ENCODE measurements at places on chromosomes 11 and 22.

GRCh38 chr11:88359541-88359940, 22.0 kb upstream of the CTSC start:
- DNase-seq: no peak

DNA sequence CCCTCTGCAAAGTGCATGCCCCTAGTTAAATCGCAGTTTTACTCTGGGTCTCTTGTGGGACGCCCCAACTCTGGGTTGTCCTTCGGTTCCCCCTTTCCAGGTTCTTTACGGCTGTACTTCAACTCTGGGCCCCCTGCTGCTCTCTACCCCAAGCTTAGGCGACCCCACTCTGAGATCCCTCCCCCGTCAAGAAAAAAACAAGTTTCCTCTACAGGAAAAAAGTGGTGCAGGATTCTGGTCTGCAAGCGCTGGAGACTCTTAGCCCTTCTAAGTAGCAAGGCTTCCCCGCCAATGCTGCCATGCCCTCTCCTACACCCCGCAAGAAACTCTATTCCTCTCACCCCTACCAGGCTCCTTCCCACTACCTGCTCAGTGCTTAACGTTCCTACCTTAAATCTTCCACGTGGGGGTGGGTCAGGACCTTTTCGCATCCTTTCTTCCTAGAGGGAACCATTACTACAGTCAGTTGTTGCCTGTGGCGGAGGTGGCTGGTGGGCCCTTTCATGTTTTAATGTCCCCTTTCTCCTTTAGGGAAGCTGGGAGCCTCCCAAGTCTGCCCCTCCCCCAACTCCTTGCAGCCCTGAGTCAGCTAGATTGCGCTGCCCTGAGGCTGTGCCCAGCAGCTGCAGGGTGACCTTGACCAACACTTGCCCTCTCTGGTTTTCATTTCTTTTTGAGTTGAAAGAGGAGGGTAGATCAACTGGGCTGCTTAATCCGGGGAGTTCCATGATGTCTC, 1.4 kb downstream of the NEFH start:
- no peak for DNase-seq

DNA sequence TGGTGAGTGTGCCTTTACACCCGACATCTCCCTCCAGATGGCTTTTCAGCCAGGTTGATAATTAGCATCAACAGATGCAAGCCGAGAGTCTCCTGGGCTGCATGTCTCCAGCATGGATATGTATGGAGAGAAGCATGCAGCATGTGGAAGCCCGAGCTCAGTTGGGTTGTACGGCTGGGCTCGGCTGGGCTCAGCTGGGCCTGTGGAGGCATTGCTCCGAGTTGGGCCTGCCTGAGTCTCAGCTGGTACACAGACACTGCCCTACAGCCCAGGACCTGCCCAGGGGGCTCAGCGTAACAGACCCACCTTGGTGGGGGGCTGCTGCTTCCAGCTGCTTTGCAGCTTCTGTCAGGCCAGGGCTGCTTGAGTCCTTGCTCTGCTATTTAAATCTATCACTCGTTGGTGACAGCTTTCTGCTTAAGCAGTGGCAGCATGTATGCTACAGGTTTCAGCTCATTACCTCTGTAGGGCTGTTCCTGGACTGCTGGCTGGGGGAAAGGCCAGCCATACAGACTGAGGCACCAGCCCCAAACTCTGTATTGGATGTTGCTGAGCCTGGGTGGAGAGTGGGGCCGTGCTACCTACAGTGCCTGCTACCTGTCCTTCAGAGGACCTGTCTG, 115.5 kb downstream of the TEAD1 start:
- no peak for DNase-seq

DNA sequence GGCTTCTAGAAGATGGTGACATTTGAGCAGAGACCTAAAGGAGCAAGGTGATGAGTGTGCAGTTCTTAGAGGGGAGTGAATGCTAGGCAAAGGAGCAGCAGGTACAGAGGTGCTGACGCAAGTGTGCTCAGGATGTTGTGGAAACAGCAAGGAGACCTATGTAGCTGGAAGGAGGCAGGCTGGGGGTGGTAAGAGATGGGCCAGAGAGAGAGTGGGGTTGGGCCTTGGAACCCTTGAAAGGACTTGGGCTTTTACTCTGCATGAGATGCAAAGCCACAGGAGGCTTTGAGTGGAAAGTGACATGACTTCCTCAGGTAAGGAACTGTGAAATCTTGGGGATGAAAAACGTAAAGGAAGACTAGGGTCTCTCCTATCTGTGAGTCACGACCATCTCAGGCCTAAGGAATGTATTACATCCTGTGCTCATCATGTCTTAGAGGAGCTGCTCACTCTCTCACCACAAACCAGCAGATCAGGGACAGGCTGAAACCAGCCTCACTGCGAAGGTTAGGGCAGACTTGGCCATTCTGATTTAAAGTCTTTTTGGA, 65.4 kb downstream of the MICAL2 start:
- no peak for DNase-seq

- no peak for DNase-seq
These were observed 6.3 kb downstream of the ZDHHC5 start for GRCh38 chr11:57674251-57674650.

- no peak for DNase-seq
These were observed 27.4 kb upstream of the MALAT1 start for GRCh38 chr11:65471447-65471891.

- no peak for DNase-seq
These were observed 154.0 kb upstream of the SYT13 start for GRCh38 chr11:45440111-45440510.

DNA sequence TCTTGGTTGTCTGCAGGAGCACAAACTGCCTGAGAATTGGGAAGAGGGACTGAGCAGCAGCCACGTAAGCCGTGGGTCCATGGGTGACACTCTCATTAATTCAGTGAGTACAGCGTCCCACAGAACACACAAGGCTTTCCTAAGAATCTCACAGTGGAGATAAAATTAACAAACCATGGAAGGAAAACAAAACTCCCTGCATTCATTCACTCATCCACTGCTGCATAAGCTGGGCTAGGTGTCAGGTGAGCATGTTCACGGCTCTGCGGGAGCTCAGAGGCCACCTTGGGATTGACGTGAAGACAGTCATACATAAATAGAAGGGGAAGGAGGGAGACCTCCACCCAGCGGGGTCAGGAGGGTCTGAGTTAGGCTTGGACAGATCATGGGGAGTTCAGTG, 1442.7 kb downstream of the TBC1D22A start:
- DNase-seq: no peak

DNA sequence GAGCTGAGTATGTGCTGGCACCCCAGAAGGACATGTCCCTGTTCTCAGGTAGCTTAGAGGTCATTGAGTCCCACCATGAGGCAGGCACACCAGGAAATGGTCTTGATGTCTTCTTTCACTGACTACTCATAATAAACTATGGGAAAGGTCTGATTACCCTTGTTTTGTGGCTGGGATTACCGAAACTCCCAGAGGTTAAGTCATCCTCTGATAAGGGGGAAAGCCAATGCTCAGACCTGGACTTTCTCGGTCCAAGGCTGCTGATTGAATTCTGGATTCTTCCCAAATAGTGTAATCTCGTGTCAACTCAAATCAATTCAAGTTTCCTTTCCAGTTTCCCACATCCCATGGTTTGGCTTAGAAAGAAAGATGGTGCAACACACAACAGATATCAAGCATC, 3.7 kb upstream of the CD44 start:
- DNase-seq: no peak

GRCh38 chr11:57979532-57980079, 44.1 kb upstream of the OR9Q1 start:
- no peak for DNase-seq

DNA sequence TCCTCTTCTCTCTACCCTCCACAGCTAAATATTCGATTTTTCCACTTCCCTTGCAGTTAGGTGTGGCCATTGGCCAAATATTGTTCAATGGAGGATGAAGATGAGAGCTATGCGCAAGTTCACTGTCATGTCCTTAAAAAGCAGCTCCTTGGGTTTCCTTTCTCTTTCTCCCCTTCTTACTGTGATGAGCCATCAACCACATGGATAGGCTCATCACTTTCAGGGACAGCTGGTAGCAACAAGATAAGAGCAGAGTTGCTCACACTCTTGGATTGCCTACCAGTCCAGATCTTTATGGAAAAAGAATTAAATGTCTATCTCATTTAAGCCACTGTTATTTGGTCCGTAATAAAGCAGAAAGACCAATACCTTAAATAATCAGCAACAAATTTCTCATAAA, 377.0 kb downstream of the DDX10 start:
- no peak for DNase-seq

DNA sequence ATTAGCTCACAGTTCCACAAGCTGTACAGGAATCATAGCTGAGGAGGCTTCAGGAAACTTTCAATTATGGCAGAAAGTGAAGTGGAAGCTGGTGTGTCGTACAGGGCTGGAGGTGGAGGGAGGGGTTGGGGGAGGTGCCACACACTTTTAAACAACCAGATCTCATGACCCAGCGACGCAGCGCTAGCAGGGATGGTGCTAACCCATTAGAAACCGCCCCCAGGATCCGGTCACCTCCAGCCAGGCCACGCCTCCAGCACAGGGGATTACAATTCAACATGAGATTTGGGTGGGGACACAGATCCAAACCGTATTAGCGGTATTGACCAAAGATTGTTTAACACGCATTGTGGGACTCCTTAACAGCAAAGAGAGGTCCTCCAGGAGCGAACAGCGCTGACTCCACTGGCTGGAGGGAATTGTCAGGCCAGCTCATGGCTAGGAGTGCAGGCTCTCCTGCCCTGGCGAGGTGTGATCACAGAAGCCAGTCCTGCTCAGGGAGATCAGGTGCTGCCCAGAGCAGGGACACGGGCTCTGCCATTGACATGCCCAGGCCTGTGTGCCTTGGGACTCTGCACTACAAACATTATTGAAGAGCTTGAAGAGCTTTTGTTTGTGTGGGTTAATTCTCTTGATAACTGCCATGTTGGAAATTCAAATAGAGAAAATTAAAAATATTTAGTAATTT, 215.3 kb downstream of the TBC1D22A start:
- no peak for DNase-seq

DNA sequence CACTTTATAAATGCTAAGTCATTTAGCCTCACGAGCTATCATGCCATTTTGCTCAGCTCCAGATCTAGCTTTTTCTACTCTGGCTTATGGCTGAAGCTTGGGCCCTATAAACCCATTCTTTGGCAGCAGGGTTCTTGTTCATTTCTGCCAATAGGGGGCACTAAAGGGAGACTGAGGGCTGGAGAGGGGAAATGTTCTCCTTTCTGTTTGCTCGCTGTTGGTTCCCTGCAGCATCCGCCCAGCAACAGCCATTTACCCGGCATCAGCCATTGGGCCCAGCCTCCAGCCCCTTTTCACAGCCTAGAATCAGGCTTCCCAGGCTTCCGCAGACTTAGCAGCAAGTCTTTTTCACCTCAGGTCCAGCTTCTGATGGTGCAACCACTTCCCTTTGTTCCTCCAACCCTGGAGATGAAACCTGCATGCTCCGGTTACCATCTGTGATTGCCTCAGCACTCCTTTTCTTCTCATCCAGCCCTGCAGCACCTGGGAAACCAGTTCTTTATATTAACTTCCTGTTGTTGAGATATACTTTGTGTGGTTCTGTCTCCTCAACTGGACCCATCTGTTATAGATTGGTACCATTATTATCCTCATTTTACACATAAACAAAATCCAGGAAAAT, 4.2 kb upstream of the ME3 start:
- DNase-seq: no peak

DNA sequence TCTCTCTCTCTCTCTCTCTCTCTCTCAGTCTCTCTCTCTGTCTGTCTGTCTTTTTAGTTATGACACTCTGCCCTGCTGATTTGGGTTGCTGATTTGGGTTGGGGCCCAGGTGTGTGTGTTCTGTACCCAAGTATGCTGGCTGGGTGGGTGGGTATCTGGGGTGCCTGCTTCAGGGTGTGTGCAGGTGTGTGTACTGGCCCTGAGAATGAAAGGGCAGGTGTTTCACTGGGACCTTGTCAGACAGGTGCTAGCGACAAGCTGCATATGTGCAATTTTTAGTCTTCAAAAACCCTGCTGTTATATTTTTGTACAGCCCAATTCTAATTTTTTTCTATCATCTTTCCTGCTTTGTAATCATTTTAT, 943 bp downstream of the CSF2RB start:
- no peak for DNase-seq

DNA sequence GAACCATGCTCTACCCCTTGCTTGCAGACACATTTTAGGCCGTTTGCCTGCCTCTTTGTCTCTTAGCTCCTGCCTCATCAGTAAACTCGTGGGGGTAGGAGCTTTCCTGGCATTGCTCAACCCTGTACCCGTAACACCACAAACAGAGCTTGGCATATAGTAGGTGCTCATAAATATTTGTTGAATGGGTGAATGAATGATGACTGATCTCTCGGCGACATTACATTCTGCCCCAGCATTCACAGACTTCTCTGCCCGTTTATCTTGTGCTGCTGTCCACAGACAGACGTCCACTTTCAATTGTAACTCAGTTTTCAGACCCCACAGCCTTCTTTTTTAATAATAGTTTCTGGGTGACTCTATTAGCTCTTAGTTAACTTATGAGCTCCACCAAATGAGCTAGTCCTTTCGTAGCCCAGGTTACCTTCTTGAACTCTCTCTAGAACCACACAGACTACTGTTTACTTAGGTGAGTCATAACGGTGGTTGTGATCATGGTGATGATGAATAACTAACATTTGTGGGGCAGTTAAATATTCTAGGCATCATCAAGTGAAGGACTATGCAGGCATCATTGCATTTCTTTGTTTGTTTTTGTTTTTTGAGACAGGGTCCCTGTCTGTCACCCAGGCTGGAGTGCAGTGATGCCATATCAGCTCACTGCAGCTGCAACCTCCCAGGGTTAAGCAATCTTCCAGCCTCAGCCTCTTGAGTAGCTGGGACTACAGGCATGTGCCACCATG, 188.4 kb downstream of the ADAMTS15 start:
- no peak for DNase-seq

Measured in stimulated activated CD8-positive, alpha-beta memory T cell treated with anti-CD3 and anti-CD28 coated beads, Interleukin-12 subunit alpha, Interleukin-12 subunit beta, amount 100 ng/mL, for 1 hour (primary cell).